NCI-H446 treated with DMSO at 0.1 percent for 48 hours (cell line): ENCODE measurements at places on chromosomes 1 and 21.

DNA sequence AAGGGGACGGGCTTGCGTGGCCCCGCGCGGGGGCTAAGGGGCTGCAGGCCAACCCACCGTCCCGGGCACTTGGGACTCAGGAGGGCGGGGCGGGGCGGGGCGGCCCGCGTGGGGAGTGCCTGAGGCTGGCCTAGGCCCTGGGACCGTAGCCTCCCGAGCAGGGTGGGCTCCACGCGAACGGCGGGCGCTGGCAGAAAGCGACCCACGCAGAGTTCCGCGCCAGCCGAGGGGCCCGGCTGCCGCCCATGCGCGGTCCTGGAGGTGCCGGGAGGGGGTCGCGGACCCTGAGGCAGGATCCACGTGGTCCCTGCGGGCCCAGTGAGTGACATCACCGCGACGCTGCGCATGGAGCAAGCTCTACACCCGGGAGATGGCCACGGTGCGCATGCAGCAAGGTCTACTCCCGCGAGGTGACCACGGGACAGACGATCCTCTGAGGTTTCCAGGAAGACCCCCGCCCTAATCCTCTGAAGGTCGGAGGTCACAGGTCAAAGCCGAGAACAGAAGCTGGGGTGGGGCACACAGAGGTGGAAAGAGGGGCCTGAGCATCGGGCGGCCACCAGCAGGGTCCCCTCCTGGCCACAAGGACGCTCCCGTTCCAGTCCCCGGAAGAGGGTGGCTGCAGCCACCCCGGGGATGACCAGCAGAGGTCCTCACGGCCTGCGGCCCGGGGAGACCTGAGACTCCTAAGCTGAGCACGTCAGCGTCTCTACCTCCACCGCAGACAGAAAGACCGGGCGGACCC is 13.5 kb upstream of the SLC19A1 start:
- no peak for DNase-seq

GRCh38 chr1:6600410-6601048 is 2.1 kb downstream of the KLHL21 start:
- DNase-seq: no peak

- no peak for DNase-seq
These were observed 13.6 kb upstream of the TSPEAR start for GRCh38 chr21:44724926-44725325.

DNA sequence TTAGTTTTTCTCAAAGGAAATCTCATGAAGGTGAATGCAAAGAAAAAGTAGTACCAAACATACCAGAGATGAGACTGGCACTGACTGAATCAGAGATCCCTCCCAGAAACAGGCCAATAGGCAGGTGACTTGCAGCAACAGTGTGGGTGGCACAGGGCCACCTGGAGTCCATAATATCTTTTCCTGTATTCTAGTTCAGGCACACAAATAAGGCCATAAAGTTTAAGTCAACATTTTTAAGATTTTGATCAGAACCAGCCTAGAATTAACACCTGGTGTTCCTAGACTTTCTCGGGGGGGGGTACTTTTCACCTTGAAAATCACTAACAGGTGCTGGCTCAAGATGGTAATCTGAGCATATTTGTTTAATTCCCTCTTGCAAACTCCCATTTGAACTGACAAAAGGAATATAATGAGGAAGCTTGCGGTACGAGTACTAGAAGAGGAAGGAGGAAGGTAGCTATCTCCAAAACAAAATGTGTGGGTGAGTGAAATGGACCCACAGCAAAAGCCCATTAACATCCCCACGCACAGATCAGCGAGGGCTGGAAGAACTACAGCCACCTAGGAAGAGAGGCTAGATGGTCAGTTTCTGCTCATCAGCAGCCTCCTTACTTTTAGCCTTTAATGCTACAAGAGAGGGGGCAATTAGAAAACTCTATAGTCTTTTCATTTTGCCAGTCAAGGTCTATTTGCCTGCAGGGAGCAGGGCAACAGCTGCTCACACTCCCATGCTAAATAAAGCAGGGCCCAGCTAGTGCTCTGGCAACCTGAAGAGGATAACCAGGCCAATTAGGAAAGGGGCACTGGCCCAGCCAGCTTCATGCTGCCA is 18.9 kb downstream of the SDE2 start:
- no peak for DNase-seq

- DNase-seq: no peak
These were observed 55.0 kb downstream of the HUNK start for GRCh38 chr21:31927689-31928353.

- no peak for DNase-seq
These were observed 82.5 kb upstream of the NR5A2 start for GRCh38 chr1:199944986-199945385.

GRCh38 chr1:28313702-28314546 is 14.9 kb upstream of the MED18 start:
- no peak for DNase-seq

GRCh38 chr1:228176024-228176395 is 10.4 kb downstream of the IBA57 start:
- no peak for DNase-seq

DNA sequence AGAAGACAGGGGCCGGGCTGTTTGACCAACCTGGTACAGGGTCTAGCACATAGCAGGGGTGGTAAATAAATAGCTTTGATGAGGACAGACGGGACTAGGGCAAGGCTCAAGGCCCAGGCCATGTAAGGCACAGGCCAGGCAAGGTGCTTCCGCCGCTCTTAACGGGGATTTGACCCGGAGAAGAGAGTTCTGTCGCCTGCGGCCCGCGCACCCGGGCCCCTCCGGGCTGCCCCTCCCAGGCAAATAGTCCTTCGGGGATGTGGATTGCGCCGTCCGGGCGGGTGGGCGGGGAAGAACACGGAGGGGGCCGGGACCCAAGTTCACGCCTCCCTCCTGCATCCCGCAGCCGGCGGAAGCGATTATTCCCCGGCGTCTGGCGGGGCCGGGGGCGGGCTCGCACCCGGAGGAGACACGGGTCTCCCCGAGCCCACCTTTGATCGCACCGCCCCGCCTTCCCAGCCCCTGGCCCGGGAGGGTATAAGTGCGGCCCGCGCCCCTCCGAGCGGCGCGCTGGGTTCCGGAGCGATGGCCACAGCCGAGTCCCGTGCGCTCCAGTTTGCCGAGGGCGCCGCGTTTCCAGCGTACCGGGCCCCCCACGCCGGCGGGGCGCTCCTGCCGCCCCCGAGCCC is at the start of gene MIXL1:
Gene MIXL1 (plus strand): TSS at position 508 of the 629 bp plus-strand sequence. CDS start 18 bp downstream, at position 526.
- DNase-seq: no peak

- peak; percentile 85 for DNase-seq
These were observed 102.0 kb downstream of the CYYR1 start for GRCh38 chr21:26471099-26471471.

GRCh38 chr1:18726368-18726767 is 95.7 kb downstream of the PAX7 start:
- DNase-seq: no peak

DNA sequence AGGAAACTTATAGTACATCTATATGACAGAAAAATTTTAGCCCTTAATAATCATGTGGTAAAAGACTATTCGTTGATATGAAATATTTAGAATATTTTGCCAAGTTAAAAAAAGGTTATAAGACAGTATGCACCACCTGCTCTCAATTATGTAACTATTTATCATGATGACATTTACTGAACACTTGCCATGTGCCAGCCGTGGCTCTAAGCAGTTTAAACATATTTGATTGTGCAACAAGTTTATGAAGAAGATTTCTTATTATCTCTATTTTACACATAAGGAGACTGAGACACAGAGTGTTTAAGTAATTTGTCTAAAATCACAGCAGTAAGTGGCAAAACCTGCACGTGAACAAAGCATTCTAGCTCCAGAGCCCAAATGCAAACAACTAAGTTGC is 199.3 kb upstream of the JUN start:
- peak; percentile 60 for DNase-seq
